ENCODE measurements at places on chromosomes 13 and 19.

- peaks cover 33% of the 10 kb centered on the region for H3K4me1 ChIP-seq
- no peak for DNase-seq
- H3K27me3 ChIP-seq = peaks cover 1% of the 10 kb centered on the region
- no peak overlapping the region for H3K27ac ChIP-seq
- no peaks in the 10 kb centered on the region for H3K36me3 ChIP-seq
- no peak overlapping the region for H3K4me3 ChIP-seq
Measured at GRCh38 chr19:5035793-5036697, 67.1 kb downstream of the KDM4B start.

- H3K27ac ChIP-seq = no peak overlapping the region
- H3K4me1 ChIP-seq = no peaks in the 10 kb centered on the region
- no peak for DNase-seq
- no peaks in the 10 kb centered on the region for H3K36me3 ChIP-seq
- H3K4me3 ChIP-seq = no peak overlapping the region
Measured at GRCh38 chr13:18947376-18947977, 234.1 kb downstream of the TUBA3C start.

GRCh38 chr13:51271528-51272085 is 49.4 kb downstream of the FAM124A start:
- peaks cover 24% of the 10 kb centered on the region for H3K4me1 ChIP-seq
- H3K36me3 ChIP-seq = no peaks in the 10 kb centered on the region
- no peak overlapping the region for H3K27ac ChIP-seq
- peaks cover 11% of the 10 kb centered on the region for H3K27me3 ChIP-seq

- H3K27me3 ChIP-seq = no peaks in the 10 kb centered on the region
- no peaks in the 10 kb centered on the region for H3K36me3 ChIP-seq
- no peaks in the 10 kb centered on the region for H3K4me1 ChIP-seq
- no peak overlapping the region for H3K4me3 ChIP-seq
Measured at GRCh38 chr13:77724092-77724491, 26.6 kb downstream of the SLAIN1 start.

GRCh38 chr13:40755082-40755700 is 15.8 kb downstream of the MRPS31 start:
- no peak overlapping the region for H3K4me3 ChIP-seq
- no peak for DNase-seq
- no peaks in the 10 kb centered on the region for H3K4me1 ChIP-seq
- H3K27me3 ChIP-seq = no peaks in the 10 kb centered on the region
